ENCODE measurements at places on chromosomes 12 and 14.

GRCh38 chr14:57291692-57292647 lies 23.2 kb downstream of the AP5M1 start:
- DNase-seq: no peak

GRCh38 chr12:124162151-124163110 lies 132.5 kb upstream of the RFLNA start:
- no peak for DNase-seq

DNA sequence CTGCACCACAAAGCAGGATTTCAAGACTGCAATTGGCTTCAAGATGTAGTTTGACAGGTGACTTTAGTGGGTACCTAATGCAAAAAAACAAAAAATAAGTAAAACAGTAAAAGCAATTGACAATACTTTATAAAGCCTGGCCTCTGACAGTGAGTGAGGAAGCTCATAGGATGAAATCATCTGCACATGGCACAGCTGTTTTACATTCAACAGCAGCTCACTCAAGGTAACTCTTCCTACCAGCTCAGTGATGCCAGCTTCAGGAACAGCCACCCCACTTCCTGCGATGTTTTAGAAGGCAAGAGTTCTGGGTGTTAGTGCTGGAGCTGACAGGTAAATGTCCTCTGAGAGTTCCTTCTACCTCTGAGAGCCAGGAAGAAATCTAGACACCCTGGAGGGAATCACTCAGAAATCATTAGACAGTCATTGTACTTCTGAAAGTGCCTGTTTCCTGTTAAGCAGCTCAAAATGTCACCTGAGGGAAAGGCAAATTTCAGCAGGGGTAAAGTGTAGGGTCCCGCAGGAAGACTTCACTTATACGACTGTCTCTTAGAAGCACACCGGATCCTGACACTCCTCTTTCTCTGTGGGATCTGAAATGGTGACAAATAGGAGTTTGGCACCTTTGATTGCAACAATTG lies 99.9 kb downstream of the FOXN3 start:
- no peak for DNase-seq

DNA sequence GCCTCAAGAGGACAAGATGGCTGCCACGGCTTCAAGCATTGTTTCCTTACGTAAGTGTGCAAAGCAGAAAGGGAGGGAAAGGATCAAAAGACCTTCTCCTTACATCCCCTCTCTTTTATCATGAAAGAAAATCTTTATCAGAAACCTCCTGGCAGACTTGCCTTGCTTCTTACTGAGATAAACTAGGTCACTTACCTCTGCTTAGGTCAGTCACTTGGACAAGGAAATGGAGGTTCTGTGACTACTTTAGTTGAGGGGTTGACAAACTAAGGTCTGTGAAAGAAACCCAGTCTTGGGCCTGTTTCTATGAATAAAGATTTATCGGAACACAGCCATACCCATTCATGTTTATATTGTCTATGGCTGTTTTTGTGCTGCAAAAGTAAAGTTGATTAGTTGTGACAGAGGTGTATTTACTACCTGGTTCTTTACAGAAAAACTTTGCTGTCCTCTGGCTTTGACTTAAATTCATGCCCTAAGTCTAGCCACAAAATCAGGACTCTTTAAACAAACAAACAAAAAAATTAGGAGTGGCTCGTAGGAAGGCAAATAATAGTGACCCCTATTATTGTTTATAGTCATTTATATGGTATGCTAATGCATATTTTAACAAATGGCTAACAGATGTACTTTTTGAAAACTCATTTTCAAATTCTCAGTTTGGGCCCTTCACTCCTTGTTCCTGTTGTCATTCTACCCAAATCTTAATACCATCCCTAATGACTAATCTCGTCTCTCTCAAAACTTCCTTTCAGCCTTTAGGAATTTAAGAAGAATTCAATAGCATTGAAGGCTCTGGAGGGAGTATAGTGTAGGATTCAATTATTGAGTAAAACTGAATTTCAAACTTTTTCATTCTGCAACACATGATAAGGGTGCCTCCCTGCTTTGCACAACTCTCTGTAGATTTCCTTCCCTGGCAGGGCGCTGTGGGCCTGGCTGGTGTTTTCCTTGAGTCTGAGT lies 42.0 kb upstream of the ATP2B1 start:
- DNase-seq: no peak

- no peak for DNase-seq
Measured at GRCh38 chr12:5390174-5390799, 41.6 kb upstream of the NTF3 start.

DNA sequence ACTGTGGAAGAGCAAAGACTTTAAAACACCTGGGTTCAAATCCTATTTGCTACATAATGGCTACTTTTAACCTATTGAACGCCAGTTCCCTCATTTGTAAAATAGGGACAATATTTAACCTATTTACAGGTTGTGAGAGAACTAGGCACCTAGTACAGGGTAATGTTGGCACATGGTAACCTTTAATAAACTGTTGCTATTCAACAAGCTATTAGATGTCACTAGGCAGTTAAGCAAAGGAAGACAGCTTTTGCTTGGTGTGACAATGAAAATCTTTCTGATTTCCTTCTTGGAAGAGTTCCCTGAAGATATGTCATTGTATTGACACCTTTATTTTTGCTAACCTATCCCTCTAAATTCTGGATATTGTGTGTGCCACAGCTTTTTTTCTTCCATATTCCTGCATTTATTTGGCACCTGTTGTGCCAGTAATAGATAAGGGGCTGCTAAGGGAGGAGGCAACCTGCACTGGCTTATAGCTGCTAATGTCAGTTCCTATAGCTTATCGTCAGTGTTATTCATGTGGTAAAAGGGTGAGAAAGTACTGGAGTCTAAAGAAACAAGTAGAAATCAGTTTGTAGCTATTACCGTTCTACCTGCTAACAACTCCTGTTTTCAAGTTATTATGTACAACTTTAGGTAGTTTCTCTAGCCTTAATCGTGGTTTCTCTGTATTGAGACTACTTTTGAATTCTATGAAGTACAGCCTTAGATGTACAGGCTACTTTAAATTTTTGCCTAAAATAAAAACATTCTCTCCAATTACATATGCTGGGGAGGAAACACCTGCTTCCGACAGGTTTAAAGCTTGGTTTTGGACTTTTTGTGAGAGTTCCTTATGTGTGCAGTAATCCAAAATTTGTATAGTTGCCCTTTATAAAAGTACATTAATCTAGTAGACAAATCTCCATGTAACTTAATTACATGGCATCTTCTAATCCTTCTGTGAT lies 24.3 kb downstream of the HIF1A start:
- no peak for DNase-seq

GRCh38 chr14:104601786-104602185 lies 2.8 kb downstream of the TMEM179 start:
- DNase-seq: no peak

DNA sequence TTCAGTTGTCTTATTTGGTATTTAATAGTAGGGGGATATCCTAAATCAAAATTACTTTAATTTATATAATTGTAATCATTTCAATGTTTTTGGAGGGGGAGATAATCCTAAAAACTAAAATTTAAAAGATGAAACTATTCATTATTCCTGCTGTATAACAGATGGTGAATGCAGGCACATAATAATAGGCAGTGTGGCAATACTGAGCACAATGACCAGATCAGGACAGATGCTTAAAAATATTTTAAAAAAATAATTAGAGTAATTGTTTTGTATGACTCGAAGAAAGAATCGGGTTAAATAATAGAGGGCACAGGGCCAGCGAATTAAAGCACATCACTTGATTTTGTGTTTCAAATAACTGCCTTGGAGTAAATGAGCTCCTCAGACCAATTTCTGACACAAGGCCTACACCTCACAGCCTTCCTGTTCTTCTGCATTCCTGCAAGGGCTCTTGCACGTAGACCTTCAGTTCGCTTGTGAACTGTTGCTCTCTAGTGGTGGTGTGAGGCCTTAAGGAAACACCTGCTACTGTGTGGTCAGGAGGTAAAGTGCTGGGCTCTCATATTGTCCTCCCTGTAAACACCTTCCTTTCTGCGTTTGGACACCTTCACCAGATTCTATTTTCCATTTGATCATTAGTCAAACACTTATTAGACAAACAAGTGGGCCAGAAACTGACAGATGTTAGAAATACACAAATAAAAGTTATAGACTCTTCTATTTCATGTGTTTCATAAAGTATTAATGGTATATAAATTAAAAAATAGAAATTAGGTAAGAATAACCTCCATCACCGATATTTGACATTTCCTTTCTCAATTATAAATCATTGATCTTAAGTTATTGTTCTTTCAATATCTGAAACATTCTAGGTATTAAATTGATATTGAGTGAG lies 29.3 kb upstream of the KLRF1 start:
- DNase-seq: no peak

DNA sequence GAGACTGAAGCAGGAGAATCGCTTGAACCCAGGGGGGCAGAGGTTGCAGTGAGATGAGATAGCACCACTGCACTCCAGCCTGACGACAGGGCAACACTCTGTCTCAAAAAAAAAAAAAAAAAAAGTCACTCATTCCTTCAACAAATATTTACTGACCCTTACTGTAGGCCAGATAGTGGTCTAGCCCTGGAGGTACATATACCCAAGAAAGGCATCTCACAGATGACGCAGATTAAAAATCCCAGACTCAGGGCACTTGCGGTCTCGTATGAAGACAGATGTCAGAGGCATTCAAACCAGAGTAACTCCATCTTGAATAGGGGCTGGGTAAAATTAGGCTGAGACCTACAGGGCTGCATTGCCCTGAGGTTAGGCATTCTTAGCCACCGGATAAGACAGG lies 44.8 kb downstream of the CLMN start:
- DNase-seq: no peak

- no peak for DNase-seq
Measured at GRCh38 chr14:99187858-99188257, 84.1 kb downstream of the BCL11B start.

DNA sequence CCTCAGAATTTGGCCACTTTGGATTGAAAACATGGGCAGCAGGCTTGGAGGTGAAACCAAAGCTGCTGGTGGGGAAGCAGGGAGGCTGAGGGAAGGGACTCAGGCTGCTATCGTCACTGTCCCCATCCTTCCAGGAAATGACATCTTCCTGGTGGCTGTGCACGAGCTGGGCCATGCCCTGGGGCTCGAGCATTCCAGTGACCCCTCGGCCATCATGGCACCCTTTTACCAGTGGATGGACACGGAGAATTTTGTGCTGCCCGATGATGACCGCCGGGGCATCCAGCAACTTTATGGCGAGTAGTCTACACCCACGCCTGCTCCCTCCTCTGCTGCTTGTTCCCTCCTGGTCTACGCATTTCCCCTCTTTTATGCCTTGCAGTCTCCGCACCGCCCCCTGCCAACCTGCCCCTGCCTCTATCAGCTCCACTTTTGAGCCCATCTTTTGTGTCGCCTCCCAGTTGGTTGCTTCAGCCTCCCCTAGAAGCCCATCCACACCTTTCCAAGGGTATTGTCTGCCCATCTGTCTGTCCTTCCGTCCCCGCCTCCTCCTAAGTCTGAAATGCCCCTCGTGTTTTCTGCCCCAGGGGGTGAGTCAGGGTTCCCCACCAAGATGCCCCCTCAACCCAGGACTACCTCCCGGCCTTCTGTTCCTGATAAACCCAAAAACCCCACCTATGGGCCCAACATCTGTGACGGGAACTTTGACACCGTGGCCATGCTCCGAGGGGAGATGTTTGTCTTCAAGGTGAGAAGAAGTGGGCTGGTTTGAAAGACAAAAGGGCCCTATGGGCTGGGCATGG lies 6.9 kb downstream of the MMP14 start:
- DNase-seq: no peak

DNA sequence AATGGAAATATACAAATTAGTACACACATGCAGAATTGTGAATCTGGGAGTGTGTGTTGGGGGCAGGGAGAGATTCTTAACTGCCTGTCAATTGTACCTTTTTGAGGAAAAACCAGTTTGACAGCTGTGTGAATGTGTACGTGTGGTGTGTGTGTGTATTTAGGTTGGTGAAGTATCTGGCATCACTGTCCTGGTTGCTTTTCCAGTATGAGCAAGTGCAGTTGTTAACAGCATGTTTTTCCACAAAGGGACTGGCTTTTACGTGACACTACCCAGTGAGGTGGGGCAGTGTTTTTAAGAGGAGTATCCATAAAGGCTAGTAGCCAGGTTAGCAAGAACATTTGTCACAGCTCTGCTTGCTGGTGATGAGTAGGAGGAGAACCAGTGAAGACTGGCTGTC lies 56.1 kb downstream of the DAAM1 start:
- no peak for DNase-seq

GRCh38 chr14:76644855-76645518 lies 116.3 kb upstream of the VASH1 start:
- DNase-seq: no peak

DNA sequence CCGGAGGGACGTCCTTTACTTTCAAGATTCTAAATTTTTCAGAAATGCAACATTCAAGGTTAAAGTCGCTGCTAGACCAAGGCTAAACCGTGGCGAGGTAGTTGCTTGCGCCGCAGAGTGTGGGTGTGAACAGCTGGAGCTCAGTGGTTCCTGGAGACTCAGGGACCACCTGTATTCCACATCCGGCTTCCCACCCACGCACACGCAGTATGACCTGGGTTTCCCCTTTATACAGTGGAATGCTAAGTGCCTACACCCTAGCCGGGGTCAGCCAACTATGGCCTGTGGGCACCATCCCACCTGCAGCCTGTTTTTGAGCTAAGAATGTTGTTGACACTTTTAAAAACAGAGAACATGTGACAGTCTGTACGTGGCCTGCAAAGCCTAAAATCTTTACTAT lies 42.9 kb upstream of the TESC start:
- no peak for DNase-seq

GRCh38 chr12:119302451-119303080 lies 32.0 kb upstream of the CCDC60 start:
- DNase-seq: no peak

DNA sequence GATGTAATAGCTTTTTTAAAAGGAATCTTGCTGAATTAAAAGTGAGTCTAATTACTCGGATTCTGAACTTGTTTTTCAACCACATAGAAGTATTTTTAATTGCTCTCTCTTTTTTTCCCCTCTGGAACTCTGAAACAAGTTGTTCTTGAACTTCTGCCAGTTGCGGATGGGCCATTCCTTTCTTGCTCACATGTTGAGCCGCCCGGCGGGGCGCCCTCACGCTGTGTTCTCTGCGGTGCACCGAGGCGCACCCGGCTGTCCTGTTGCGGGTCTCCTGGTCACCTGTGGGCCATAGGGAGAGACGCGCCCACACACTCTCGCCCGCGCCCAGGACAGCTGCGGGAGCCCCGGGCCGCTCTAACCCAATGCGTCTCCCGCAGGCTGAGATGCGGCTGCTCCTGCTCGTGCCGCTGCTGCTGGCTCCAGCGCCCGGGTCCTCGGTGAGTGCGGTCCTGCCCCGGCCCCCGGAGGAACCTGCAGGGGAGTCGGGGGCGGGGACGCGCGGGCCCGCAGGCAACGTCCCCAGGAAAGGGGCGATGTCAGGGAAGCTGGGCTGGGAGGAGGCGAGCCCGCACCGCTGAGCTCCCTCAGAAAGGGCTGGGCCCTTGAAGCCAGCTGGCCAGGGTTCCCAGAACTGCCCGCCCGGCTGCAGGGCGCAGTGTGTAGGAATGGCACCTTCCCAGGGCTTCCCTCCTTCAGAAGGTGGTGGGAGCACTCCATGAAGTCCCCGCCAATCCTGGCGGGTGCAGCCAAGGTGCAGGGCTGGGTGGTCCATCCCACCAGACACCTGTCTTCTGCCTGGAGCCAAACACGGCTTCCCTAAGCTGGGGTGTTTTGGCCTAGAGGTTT lies 2.3 kb downstream of the PAPLN start:
- DNase-seq: no peak

- no peak for DNase-seq
Measured at GRCh38 chr12:45427042-45427441, 211.1 kb downstream of the ANO6 start.

Measured in NCI-H524 treated with DMSO at 0.1 percent for 48 hours (cell line).